H54 (cell line): ENCODE measurements at places on chromosomes 2 and 18.

DNA sequence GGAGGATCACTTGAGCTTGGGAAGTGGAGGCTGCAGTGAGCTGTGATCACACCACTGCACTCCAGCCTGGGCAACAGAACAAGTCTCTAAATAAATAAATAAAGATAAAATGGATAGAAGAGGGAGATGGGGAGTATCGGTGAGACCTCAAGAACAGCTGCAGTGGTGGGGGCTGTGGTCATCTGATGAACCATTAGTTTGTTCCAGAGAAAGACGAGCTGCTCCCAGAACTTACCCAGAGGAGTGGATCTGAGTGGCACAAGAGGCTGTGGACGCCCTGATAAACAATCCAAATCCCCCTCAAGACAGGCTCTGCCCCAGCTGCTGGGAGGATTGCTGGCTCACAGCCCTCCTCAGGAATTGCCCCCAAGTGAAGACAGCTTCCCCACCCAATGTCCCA lies 26.7 kb downstream of the TMEM127 start:
- no peak for DNase-seq

GRCh38 chr2:157438863-157439823 lies 4.7 kb downstream of the CYTIP start:
- DNase-seq: no peak

- no peak for DNase-seq
These were observed 13.1 kb upstream of the SCN1A start for GRCh38 chr2:166140932-166141331.

- no peak for DNase-seq
These were observed 181.9 kb downstream of the TGIF1 start for GRCh38 chr18:3631887-3632286.

GRCh38 chr2:239586651-239587310 lies 186.0 kb upstream of the HDAC4 start:
- no peak for DNase-seq

DNA sequence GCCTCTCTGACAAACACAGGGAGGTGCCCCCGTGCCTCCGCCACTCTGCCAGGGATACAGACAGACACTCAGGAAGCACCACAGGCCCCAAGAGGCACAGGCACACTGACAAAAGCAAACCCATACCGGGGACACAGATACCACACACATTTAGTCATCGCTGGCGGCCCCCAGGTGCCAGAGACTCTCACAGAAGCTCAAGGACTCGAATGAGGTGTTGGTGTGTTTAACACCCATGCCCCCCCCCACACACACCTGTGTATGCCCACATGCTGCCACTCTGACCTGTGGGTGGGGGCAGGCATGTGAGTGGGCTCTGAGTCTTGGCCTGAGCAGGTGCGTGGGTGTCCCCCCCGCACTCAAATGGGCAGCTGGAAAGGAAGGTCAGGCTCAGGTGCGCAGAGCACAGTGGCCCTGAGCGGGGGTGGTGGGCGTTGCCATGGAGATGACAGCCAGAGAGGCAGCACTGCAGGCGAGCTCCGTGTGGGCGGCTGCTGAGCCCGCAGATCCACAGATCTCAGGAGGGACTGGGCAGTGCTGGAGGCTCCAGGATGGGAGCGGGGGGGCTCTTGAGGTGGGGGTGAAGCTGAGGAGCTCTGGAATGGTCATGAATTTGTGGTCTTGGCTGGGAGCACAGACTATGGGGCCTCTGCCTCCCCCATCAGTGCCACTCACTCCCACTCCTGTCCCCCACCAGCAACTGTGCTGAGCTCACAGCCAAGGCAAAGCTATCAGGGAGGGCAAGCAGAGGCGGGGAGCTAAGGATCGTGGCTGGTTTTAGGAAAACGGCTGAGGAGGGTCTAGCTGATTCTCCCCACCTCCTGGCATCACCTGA lies 73.9 kb upstream of the TAF1B start:
- no peak for DNase-seq
